Activated T-helper 17 cell treated with anti-CD3 and anti-CD28 coated beads, Interleukin-2, amount 50 U/mL, for 72 hours (primary cell): ENCODE measurements at places on chromosomes 4 and X. TPM values are rescaled to one million over a fixed set of nuclear protein-coding genes. Genes with fewer than 3 reads are reported as not detected.

DNA sequence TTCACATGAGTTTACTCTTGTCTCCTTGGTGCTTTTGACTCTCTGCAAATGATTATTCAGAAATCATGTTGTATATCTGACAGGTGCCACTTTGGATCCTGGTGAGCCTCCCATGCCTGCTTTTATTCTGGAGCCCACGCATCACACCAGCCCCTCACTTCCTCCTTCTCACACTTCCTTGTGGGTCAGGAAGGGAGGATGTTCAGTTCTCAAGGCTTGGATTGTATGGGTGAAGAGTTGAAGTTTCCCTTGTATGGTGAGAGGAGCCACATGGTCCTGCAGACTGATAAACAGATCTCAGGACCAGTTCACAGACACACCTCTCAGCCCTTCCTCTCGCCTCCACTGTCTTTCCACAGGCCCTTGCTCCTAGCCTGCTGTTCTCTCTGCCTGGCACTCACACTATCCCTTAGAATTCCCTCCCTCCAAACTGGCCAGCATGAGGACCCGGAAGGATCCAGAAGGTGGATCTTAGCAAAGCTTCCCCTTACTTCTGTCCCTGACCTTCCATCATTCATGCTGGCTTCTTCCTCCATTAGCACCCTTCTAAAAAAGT lies 92.1 kb downstream of the STK32B start:
- no peak for ATAC-seq

DNA sequence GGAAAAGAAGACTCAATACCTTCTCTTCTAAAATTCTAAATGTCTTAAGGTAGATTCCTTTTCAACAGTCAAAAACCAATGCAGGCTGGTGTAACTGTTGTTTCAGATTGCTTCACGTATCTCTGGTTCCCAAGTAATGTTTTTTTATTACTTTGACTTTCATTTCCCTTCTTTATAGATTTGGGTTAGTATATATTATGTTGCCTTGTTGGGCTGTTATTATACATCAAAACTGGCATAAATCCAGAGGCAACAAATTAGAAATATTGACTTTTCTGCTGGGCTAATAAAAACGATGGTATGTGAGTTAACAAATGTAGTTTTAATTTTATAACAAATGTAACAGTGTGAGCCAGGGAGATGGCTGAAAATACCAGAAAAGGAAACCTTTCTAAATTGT lies 444.7 kb upstream of the TENM3 start:
- ATAC-seq: no peak

- no peak for ATAC-seq
These were observed 4.3 kb upstream of the LIMCH1 start for GRCh38 chr4:41533680-41534079.

DNA sequence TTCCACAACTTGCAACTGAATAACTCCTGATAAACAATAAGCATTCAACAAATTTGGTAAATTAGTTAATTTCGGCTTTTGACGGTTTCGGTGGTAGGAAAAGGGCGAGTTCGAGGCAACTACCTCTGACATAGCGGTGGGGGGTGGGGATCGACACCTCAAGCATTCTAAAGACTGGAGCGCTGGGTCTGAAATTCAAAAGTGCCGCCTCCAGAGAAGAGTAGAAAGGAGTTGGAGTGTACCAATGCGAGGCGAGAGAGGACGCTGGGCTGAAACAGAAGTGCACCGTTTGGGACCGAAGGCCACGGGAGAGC lies 725 bp downstream of the SMC1A start:
- ATAC-seq: peak; percentile 25

DNA sequence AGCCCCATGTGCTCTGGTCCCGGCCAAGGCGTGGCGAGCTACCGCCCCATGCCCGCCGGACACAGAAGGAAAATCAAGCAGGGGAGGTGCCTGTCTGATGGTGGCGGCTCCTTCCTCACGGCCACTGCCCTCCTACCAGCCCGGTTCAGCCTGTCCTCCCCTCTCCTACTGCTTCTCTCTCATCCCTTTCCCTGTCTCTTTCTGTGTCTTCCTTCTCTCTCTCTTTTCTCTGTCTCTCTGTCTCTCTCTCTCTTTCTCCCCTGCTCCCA lies 279.1 kb downstream of the ASMT start:
- ATAC-seq: no peak

EDA2R gene
- total RNA-seq: 6.5 TPM

RPGR gene
- total RNA-seq: 3.5 TPM

NALF2 gene
- 0.32 TPM for total RNA-seq

XK gene
- not detected for total RNA-seq
